ENCODE measurements at places on chromosomes 11 and 22. TPM values are rescaled to one million over a fixed set of nuclear protein-coding genes. Genes with fewer than 3 reads are reported as not detected.

The DDTL gene
- polyA plus RNA-seq, result 4.9 TPM

The OPCML gene
- 0.07 TPM for polyA plus RNA-seq

The DCPS gene
- polyA plus RNA-seq, result 17.1 TPM

The LMNTD2 gene
- polyA plus RNA-seq, result 0.41 TPM

The PTPN5 gene
- 5.8 TPM for polyA plus RNA-seq

The MFNG gene
- polyA plus RNA-seq, result 15.8 TPM

The RFPL1 gene
- polyA plus RNA-seq, result not detected

The APBB1 gene
- 90.6 TPM for polyA plus RNA-seq

- DNase-seq, result no peak
Measured at GRCh38 chr11:9037046-9037780, 33.4 kb upstream of the NRIP3 start.

GRCh38 chr11:15202626-15203025 is 87.9 kb downstream of the INSC start:
- no peak for DNase-seq

- no peak for DNase-seq
Measured at GRCh38 chr11:87871056-87871455, 304.2 kb downstream of the RAB38 start.

DNA sequence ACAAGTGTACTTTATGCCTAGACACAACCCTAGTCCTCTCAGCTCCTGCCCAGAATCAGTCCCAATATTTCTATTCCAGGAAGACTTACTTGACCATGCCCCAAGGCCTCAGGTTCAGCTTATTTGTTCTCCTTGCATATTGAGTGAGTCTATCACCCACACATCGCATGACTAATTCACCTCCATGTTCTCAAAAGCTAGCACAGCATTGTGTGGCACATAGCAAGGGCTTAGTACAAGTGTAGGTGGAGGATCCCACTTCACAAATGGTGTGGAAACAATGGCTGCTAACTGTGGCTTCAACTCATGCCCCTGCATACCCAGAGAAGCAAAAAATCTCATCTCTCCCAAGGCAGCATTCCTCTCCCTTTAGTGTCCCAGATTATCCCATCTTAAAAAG is 602.6 kb upstream of the API5 start:
- no peak for DNase-seq

DNA sequence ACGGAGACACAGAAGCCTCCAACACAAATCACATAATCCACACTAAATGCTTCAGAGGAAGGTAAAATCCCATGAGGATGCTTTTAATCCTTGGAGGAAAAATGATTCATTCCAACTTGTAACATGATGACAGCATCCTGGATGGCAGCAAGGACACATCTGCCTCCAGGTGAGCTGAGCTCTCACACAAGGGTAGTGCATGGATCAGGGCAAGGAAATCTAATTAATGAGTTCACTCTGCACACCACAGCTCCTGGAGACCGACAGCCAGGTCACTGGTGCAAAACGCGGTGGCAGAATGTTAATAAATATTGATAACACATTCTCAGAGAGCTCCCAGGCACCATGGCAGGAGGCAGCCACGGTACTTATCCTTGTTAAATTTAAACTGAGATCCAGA is 40.3 kb upstream of the CYP2D6 start:
- no peak for DNase-seq

DNA sequence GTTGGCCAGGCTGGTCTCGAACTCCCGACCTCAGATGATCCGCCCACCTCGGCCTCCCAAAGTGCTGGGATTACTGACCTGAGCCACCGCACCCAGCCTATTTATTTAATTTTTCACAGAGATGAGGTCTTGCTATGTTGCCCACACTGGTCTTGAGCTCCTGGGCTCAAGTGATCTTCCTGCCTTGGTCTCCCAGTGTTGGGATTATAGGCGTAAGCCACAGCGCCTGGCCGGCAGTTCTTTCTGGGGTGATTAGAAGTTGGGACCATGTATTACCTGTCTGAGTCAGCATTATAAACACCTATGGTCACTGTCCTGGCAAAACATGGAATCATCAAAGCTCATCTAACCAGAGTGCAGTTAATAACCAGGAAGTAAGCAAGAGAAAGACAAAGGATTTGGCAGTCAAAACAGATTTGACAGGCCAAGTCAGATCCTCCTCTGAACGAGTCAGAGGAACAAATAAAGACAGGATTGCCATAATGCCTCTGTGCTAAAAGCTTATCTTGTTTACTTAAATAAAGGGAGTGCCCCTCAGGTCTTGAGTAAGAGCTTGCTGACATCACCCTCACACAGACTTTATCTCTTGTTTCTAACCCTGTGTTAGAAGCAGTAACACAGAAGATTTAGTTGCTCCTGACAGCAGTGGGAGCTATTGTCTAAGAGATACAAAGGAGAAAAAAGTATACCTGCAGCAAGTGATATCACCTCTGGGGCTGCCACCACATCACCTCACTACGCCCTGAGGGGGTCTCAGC is 3.7 kb downstream of the SERPIND1 start:
- no peak for DNase-seq

DNA sequence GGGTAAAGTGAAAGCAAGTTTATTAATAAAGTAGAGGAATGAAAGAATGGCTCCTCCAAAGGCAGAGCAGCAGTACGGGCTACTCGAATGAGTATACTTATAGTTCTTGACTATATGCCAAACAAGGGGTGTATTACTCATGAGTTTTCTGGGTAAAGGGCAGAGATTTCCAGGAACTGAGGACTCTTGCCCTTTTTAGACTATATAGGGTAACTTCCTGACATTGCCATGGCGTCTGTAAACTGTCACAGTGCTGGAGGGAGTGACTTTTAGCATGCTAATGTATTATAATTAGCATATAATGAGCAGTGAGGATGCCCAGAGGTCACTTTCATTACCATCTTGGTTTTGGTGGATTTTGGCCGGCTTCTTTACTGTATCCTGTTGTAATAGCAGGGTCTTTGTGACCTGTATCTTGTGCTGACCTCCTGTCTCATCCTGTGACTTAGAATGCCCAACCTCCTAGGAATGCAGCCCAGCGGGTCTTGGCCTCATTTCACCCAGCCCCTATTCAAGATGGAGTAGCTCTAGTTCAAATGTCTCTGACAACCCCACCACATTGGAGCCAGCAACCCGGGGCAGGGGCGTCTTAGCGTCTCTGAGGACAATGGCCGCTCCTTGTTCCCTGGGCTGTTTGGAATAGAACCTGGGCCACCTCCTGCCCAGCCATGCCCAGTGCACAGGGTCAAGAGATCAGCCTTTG is 34.9 kb upstream of the CD82 start:
- DNase-seq, result no peak
